Caki2 (cell line): ENCODE measurements at places on chromosomes 12 and 14. TPM values are rescaled to one million over a fixed set of nuclear protein-coding genes. Genes with fewer than 3 reads are reported as not detected.

- DNase-seq: no peak
Measured at GRCh38 chr12:113416091-113416754, 6.0 kb upstream of the SDSL start.

DNA sequence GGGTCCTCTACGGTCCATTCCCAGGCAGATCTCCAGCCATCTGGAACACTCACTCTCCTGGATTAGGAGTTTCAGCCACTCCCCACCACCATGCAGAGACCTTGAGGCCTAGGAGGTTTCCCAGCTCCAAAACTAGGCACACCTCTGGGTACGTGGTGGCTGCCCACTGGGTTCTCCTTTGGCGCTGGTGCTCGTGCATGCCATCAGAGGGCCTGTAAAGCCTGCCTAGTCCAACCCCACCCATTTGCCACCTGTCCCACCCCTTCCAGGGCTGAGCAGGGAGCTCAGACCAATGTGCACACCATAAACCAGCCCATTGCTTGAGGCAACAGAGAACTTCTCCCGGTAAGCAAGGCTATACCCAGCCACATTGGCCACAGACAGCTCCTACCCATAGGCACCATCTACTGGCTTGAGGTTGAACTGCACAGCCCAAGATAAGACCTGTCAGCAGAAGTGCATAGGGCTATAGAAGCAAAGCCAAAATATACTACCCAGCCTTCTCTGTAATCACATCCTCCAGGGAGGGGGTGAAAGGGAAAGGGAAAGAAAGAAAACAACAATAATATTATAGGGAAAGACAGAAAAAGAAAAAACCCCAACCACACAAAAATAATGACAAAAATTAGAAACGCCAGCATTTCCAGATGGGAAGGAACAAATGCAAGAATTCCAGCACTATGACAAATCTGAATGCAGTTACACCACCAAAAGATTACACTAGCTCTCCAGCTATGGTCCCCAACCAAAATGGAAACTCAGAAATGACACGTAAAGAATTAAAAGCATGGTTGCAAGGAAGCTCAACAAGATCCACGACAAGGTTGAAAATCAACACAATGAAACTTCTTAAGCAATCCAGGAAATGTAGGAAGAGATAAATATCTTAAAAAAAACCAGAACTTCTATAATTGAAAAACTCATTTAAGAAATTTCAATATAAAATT lies 111.9 kb upstream of the CCDC175 start:
- DNase-seq: peak; percentile 10

Gene KRT79
- not detected in 2 replicates for total RNA-seq

Gene CLEC1A
- not detected in 2 replicates for total RNA-seq

- peak; percentile 36 for DNase-seq
Measured at GRCh38 chr12:47207829-47208248, 128.1 kb upstream of the AMIGO2 start.

- no peak for DNase-seq
Measured at GRCh38 chr12:45557016-45557415, 172.5 kb upstream of the ARID2 start.

DNA sequence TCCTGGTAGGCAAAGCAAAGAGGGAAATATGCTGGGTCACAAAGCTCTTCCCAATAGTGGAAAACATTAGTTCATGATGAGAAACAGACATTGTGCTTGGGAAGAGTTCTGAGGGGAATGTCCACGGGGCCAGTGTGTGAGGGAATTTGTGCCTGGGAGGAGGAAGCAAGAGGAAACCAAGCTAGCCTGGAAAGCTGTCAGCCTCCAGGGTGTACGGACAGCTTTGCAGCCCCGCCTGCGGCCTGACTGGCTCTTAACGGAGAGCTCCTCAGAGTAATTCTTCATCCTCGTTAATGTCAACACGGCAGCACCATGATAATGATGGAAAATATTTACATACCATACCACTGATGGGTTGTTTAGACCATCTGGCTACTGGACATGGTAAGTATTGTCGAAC lies 32.4 kb downstream of the PITPNM2 start:
- no peak for DNase-seq

GRCh38 chr14:104972301-104973134 lies 5.7 kb downstream of the AHNAK2 start:
- peak; percentile 92 for DNase-seq

DNA sequence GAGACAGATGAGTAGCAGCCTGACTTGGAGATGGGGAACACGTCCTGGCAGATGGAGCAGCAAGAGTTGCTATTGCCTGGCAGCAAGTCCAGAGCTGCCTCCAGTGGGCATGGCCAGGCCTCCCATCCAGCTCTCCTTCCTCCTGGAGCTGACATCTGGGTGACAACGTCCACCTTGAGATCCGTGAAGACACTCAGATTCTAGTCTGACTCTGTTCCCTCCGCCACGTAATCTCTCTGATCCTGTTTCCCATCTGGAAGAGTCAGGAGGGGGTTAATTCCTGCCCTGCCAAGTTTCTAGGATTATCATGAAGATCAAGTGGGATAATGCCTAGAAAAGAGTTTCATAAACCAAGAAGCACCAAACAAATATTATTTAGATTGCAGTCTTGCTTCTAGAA lies 65.3 kb upstream of the FAM181A start:
- no peak for DNase-seq
